ENCODE measurements at places on chromosomes 2 and 18.

GRCh38 chr18:6797171-6797570 is 67.7 kb downstream of the ARHGAP28 start:
- DNase-seq = no peak

DNA sequence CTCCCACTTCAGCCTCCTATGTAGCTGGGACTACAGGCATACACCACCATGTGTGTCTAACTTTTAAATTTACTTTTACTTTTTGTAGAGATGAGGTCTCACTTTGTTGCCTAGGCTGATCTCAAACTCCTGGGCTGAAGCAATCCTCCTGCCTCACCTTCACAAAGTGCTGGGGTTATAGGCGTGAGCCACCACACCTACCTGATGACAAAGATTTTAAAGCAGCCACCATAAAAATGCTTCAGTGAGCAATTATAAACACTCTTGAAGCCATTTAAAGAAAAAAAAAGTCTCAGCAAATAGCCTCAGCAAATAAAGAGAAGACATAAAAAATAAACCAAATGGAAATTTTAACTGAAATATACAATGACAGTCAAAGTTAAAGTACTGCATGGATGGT is 35.6 kb downstream of the MRPS5 start:
- no peak for DNase-seq

GRCh38 chr2:48107326-48107925 is 201.1 kb upstream of the FBXO11 start:
- DNase-seq = no peak

- no peak for DNase-seq
Measured at GRCh38 chr2:8018956-8019355, 662.9 kb upstream of the ID2 start.

DNA sequence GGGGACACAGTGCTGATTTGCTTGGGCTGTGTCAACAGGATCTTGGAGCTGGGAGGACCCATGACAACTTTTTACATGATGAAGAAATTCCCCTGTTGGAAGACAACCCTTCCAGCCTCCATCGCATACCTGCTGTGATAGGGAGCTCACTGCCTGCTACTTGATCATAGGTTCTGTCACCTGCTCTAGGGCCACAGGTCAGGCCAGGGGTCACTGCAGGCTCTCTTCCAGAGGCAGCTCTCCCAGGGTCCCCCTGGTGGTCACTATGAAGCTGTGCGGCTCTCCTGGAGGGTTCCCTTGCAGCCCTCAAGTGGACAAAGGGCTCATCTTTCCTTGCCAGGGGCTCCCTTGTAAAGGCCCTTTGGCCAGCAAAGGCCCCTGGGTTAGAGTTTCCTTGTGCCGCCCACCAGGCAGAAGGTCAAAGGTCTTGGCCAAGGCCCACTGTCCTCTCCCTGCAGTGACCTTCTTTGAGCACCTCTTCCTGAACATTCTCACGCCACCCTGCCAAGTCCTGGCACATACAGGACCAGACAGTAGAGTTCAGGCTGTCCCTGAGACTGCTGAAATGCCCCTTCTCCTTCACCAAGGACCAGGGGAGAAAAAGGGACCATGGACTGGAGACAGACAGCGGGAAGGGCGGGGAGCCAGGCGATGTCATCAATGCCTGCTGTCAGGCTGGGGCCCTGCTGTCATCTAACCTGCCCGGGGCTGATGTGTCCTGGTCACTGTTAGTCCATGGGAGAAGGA is 345.1 kb downstream of the DYSF start:
- no peak for DNase-seq

GRCh38 chr18:76357174-76357573 is 137.9 kb downstream of the ZNF516 start:
- no peak for DNase-seq

All from AG09309 (cell line).